ENCODE measurements at places on chromosomes 1 and 21. TPM values are rescaled to one million over a fixed set of nuclear protein-coding genes. Genes with fewer than 3 reads are reported as not detected.

DNA sequence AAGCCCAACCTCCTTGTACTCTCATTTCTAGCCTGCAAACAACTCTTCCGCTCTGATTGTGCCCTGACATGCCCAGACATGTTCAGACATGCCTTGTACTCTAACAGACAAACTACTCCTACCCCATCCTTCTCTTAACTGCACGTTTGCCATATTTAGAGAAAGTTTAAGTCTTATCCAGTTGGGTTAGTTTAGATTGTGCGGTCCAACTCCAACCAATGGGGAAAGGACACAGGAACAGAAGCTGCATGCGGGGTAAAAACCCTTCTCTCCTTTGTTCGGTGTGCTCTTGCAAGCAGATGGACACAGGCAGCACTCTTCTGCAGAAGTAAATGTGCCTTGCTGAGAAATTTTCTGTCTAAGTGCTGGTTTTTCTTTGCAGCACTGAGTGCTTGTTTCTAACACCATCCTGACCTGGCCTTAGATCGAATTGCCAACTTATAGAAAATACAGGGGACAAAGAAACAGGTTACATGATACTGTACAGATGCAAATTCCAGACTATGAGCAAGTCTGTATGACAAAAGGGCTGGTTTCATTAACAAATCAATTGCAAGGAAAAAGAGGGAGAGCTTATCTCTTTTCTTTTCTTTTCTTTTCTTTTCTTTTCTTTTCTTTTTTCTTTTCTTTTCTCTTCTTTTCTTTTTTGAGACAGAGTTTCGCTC is 35.8 kb upstream of the IFNGR2 start:
- DNase-seq: no peak
- H3K27me3 ChIP-seq: peaks cover 7% of the 10 kb centered on the region
- peaks cover 29% of the 10 kb centered on the region for H3K36me3 ChIP-seq
- H3K4me1 ChIP-seq: no peaks in the 10 kb centered on the region

GRCh38 chr21:44822484-44823178 is 4.8 kb upstream of the SUMO3 start:
- no peak overlapping the region for H3K27ac ChIP-seq
- peaks cover 37% of the 10 kb centered on the region for H3K36me3 ChIP-seq
- H3K27me3 ChIP-seq: peaks cover 4% of the 10 kb centered on the region
- DNase-seq: no peak
- peaks cover 15% of the 10 kb centered on the region for H3K4me1 ChIP-seq

DNA sequence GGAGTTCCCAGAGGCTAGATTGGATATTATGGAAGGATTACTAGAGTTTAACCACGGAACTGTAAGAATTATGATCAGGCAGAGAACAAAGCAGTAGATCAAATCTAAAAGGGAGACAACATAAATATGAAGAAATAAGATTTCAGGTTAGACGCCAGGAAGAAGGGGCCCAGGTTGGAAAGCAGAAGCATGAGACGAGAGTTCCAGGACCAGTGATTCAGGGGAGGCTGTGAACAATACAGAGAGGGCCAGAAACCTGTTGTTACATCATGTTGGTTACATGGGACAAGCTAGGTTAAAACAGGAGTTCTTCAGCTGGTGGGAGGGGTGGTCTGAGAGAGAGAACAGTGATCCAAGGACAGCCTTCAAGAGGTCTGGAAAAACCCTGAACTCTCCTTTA is 128.4 kb upstream of the MROH9 start:
- H3K27ac ChIP-seq: peak overlapping the region; percentile 41
- no peak for DNase-seq
- 0 out of 2 replicates have a peak, but pooled peaks cover 3% of the 10 kb centered on the region for H3K36me3 ChIP-seq
- peaks cover 55% of the 10 kb centered on the region for H3K4me1 ChIP-seq

- H3K27ac ChIP-seq: no peak overlapping the region
- H3K36me3 ChIP-seq: no peaks in the 10 kb centered on the region
- no peaks in the 10 kb centered on the region for H3K27me3 ChIP-seq
- no peaks in the 10 kb centered on the region for H3K4me1 ChIP-seq
- no peak for DNase-seq
Observed at GRCh38 chr21:26212220-26212619, 41.6 kb upstream of the APP start.

GRCh38 chr1:41479000-41479807 is 5.3 kb downstream of the EDN2 start:
- H3K27ac ChIP-seq: no peak overlapping the region
- peaks cover 55% of the 10 kb centered on the region for H3K4me1 ChIP-seq
- DNase-seq: peak; percentile 17
- peaks cover 4% of the 10 kb centered on the region for H3K27me3 ChIP-seq
- H3K4me3 ChIP-seq: no peak overlapping the region

GRCh38 chr1:78440381-78440793 is 50.4 kb upstream of the PTGFR start:
- no peaks in the 10 kb centered on the region for H3K36me3 ChIP-seq
- peaks cover 8% of the 10 kb centered on the region for H3K27me3 ChIP-seq
- no peak overlapping the region for H3K4me3 ChIP-seq
- peak; percentile 53 for DNase-seq
- H3K4me1 ChIP-seq: peaks cover 51% of the 10 kb centered on the region
- 0 out of 2 replicates have a peak overlapping the region, but pooled peaks have one; percentile 2 for H3K27ac ChIP-seq

- no peak for DNase-seq
- H3K27me3 ChIP-seq: no peaks in the 10 kb centered on the region
- no peak overlapping the region for H3K4me3 ChIP-seq
- H3K36me3 ChIP-seq: no peaks in the 10 kb centered on the region
- no peak overlapping the region for H3K27ac ChIP-seq
- H3K4me1 ChIP-seq: peaks cover 10% of the 10 kb centered on the region
Observed at GRCh38 chr1:87840767-87841166, 512.1 kb downstream of the LMO4 start.

GRCh38 chr1:47680815-47681475 is 243.1 kb downstream of the FOXD2 start:
- H3K27me3 ChIP-seq: peaks cover 37% of the 10 kb centered on the region
- H3K4me3 ChIP-seq: no peak overlapping the region
- no peaks in the 10 kb centered on the region for H3K4me1 ChIP-seq
- DNase-seq: no peak
- H3K27ac ChIP-seq: no peak overlapping the region

GRCh38 chr1:7636795-7637526 is 134.1 kb upstream of the VAMP3 start:
- H3K36me3 ChIP-seq: no peaks in the 10 kb centered on the region
- no peak overlapping the region for H3K27ac ChIP-seq
- no peaks in the 10 kb centered on the region for H3K4me1 ChIP-seq
- H3K27me3 ChIP-seq: peaks cover 49% of the 10 kb centered on the region
- no peak overlapping the region for H3K4me3 ChIP-seq
- DNase-seq: no peak

DNA sequence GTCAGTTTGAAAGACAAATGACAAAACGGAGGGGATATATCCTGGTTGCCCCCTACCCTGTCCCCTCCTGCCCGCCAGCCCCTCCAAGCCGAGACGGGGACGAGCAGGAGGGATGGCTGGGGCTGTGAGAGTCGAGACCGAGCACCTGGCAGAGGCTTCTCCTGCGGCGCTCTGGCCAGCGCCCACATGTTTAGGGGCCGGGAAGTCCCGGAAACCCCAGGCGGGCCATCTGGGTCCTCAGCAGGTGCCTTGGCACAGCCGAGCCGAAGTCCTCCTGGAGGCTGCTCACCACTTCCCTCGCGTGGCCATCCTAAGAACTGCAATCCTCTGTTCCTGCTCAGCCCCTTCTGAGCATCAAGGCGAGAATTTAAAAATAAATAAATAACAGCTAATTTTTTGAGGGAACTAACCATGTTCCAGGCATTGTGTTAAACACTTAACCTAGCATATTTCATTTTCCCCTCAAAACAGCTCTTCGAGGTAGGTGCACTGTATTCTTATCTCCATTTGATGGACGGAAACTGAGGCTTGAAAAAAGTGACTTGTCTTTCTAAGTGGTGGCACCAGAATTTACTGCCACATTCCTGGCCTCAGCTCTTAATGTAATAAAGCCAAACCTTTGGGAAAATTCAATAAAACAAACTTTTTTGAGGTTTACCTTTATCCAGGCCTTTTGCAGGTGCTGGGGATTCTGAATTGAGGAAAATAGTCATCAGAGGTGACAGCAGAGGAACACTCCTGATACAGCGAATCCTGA is 3.5 kb upstream of the RIMS3 start:
- peaks cover 8% of the 10 kb centered on the region for H3K4me1 ChIP-seq
- no peaks in the 10 kb centered on the region for H3K36me3 ChIP-seq
- peak; percentile 32 for DNase-seq

DNA sequence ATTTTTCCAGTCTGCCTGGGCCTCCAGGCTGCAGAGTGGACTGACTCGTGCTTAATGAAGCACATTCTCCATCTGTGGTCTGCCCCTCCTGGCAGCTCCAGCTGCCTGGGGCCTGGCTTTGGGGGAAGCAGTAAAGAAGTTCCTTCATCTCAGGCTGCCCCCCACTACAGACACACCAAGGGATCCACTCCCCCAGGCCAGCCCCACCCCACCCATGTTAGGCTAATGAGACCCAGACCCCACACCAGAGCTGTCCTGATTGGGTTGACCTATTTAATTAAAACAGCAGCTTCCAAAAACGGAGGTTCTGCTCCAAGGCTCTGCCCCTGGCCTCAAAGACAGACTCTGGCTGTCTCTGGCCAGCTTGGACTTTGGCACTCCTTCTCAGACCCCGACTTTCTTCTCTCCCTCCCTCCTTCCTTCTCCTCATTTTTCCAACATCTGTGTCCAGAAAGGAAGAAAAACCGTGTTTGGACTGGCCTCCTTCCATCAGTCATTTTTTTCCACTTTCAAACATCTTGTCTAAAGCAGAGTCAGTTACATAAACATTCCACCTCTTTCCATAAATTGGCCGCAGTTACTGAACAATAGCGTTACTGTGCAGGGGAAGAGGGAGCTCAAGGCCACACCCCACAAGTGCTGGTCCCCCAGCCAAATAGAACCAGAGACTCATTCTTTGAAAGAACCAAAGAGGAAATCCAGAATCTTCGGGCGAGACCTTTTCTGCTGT is 29.7 kb downstream of the SERTAD4 start:
- H3K36me3 ChIP-seq: no peaks in the 10 kb centered on the region
- H3K27me3 ChIP-seq: no peaks in the 10 kb centered on the region
- H3K27ac ChIP-seq: no peak overlapping the region
- peak; percentile 46 for DNase-seq
- peaks cover 18% of the 10 kb centered on the region for H3K4me1 ChIP-seq

DNA sequence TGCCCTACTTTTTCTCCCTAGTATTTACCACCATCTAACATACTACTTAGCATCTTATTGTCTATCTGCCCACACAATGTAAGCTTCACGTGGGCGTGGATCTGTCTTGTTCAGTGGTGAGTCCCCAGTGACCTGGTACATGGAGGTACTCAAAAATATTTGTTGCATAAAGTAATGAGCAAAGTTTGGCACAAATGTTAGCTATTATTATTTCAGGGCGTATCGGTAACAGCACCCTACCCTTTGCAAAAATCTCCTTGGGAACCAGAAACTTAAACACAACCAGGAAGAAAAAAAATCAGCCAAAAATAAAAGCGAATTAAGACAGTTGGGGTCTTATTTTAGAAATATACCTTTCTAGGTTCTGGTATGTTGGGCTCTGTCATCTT is 454 bp upstream of the NENF start:
- peaks cover 39% of the 10 kb centered on the region for H3K4me1 ChIP-seq
- 0 out of 2 replicates have a peak, but pooled peaks cover 4% of the 10 kb centered on the region for H3K36me3 ChIP-seq
- no peak for DNase-seq
- H3K4me3 ChIP-seq: peak overlapping the region; percentile 82
- peaks cover 8% of the 10 kb centered on the region for H3K27me3 ChIP-seq

- 0 out of 2 replicates have a peak, but pooled peaks cover 4% of the 10 kb centered on the region for H3K36me3 ChIP-seq
- no peak overlapping the region for H3K27ac ChIP-seq
- no peak for DNase-seq
- H3K4me1 ChIP-seq: peaks cover 34% of the 10 kb centered on the region
- peaks cover 19% of the 10 kb centered on the region for H3K27me3 ChIP-seq
- no peak overlapping the region for H3K4me3 ChIP-seq
Observed at GRCh38 chr1:24331961-24332673, 13.0 kb downstream of the GRHL3 start.

- no peaks in the 10 kb centered on the region for H3K4me1 ChIP-seq
- H3K27ac ChIP-seq: no peak overlapping the region
- H3K4me3 ChIP-seq: no peak overlapping the region
- H3K36me3 ChIP-seq: peaks cover 6% of the 10 kb centered on the region
- no peaks in the 10 kb centered on the region for H3K27me3 ChIP-seq
- DNase-seq: no peak
Observed at GRCh38 chr1:34075576-34075975, 89.5 kb downstream of the CSMD2 start.

- H3K36me3 ChIP-seq: no peaks in the 10 kb centered on the region
- H3K27me3 ChIP-seq: peaks cover 5% of the 10 kb centered on the region
- no peak for DNase-seq
- no peak overlapping the region for H3K27ac ChIP-seq
- H3K4me3 ChIP-seq: no peak overlapping the region
Observed at GRCh38 chr1:62240651-62241370, 46.2 kb downstream of the L1TD1 start.

Gene LMX1A
- not detected for total RNA-seq

Gene PGLYRP4
- not detected for total RNA-seq

Gene NEK7
- total RNA-seq: 646 TPM

Gene TFAP2E
- 0.12 TPM for total RNA-seq

Gene TEX35
- not detected for total RNA-seq

Gene FNBP1L
- 5.4 TPM for total RNA-seq

Gene CACNA1S
- total RNA-seq: not detected

Gene ANKRD34A
- total RNA-seq: 12.3 TPM

Gene SIPA1L2
- total RNA-seq: not detected

Gene B3GALT5
- total RNA-seq: 0.73 TPM
